ENCODE measurements at places on chromosomes 2 and 18.

DNA sequence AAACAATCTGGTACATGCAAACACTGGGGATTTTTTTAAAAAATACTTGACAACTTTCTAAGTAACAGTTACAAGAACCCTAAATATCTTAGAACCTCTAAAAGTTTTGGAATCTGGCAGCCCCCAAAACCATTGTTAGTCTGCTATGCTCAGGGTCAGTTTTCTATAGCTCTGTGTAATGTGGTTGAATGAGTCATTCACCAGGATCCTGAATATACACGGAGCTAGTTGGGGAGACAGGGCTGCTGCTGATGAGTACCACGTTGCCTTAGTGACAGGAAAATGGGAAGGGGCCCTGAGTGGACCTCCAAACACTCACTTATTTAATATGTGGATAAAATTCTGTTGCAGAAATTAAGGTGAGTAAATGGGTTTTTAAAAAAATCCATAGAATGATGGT is 36.9 kb upstream of the TANC1 start:
- no peak for DNase-seq

DNA sequence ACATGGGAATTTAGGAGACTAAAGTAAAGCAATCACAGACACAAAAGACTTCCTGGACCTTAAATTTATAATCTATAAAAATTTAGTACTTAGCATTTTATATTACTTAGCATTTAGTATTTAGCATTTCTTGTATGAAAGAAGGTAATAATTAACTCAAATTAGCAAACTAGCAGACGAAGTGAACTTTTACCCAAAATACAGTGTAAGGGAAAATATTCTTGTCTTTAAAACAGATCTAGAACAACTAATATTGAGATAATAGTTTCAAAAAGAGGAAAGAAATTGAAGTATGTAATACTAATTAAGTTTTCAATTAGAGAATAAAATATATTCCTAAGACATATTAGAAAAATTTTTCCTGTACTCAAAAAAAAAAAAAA is 134.5 kb upstream of the ZNF804A start:
- DNase-seq, result no peak

- no peak for DNase-seq
Measured at GRCh38 chr2:241641631-241642030, 4.1 kb downstream of the ATG4B start.

DNA sequence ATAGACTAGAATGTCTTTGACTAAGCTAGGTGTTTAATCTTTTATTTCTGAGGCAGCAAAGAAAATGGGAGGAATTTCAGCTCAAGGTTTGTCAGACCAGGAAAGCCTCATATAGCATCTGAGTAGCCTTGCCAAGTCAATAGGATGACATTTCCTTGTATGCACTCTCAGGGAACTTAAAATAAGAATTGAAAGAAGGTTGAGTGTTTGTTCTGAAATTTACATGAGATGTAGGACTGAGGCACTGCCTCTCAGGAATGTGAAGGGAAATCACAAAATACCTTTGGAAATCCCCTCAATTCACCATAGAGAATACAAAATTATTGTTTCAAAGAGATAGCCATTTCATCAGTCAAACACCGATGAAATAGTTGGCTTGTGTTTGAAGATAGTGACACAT is 392.0 kb upstream of the NRP2 start:
- DNase-seq, result no peak

GRCh38 chr2:144015655-144016245 is 504.2 kb downstream of the ZEB2 start:
- DNase-seq, result no peak

DNA sequence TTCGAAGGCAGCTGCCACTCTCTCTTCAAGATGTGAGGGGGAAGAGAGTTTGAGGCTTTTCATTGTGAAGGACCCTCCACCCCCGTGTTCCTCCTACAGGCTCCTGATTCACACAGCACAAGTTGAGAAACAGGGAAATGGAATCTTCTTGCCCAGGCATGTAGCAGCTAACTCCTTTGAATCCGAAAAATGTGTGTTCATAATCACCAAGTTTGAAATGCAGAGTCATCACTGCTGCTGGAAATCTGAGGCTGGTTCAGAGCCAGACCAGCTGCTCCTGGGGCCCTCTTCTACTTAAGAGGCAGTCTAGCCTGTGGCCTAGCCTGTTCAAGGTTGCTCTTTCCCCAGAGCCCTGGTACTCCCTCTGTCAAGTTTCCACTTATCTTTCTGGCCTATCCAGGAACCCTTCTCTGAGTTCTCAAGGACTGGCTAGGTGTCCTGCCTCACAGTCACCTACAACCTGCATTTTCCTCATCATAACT is 166.4 kb downstream of the TMEM247 start:
- DNase-seq, result no peak

DNA sequence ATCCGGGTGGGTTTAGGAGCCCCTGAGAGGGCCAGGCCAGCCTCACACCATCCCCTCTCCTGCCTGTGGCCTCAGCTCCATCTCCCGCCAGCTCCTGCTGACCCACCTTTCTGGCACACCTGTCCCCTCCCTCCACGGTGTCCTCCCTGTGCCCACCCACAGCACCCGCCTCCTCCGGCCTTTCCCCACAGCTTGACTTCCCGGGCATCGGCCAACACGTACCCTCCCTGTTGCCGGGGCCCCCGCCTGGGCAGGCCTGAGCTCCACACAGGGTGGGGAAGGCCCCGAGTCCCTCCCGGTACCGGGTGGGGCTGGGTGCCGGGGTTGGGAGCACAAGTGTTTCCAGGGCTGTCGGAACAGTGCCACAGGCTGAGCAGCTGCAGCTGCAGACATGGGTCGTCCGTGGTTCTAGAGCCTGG is 6.5 kb downstream of the GPC1 start:
- DNase-seq, result no peak

DNA sequence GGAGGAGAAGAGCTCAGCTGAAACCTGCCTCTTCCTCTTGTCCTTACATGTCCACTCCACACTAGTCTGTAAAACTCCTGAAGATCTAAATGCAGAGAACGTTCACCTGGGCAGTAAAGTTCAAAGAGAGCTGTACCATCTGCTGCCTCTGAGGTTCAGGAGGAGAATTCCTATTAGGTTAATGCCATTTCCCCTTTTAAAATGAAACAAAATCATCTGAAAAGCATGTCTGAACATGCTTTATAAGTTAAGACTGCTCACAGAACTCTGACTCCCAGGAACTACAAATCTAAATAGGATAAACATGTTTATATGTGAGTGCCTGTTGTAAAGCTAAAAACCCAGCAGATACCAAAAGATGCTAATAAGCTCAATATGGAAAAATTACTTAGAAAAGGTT is 164.4 kb downstream of the AFF3 start:
- no peak for DNase-seq

GRCh38 chr18:22470248-22471235 is 52.8 kb upstream of the CTAGE1 start:
- DNase-seq, result no peak

GRCh38 chr2:9650119-9650821 is 19.5 kb upstream of the YWHAQ start:
- DNase-seq, result no peak

DNA sequence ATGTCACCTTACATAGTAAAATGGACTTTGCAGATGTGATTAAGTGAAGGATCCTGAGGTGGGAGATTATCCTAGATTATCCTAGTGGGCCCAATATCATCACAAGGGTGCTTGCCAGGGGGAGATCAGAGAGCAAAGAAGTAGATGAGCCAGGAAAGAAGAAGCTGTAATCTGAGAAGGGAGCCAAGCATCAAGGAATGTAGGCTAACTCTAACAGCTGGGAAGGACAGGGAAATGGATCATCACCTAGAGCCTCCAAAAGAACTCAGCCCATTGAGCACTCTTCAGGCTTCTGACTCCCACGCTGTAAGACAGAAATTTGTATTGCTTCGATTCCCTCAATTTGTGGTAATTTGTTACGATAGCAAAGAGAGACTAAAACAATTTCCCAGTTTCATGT is 309.9 kb downstream of the LRP1B start:
- no peak for DNase-seq

DNA sequence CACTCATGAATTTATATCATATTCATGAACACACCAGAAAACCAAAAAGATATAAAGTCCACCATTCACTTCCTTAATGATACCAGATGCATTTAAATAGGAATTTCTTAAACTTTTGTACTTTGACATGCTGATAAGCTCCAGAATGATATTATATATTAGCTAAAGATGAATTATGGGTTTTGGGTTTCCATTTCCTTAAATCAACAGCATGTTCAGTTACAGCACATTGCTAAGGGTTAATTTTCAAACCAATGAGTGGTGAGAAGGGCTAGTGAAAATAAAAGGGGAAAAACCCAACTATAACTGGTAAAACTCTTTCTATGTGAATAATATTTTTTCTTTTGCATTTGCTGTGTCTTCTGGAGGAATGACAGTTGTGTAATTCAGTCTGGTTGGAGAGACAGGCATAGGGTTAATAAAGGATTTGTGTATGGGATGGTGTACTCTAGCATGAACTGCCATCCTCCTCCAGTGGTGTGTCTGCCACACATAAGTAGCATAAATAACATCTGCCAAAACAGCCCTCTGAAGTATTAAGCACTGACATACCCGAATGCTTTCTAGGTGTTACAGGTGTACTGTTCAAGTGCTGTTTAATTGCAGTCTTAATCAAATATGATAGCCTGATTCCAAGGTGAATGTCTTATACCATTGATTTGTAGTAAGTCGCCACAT is 19.3 kb upstream of the CPS1 start:
- no peak for DNase-seq

DNA sequence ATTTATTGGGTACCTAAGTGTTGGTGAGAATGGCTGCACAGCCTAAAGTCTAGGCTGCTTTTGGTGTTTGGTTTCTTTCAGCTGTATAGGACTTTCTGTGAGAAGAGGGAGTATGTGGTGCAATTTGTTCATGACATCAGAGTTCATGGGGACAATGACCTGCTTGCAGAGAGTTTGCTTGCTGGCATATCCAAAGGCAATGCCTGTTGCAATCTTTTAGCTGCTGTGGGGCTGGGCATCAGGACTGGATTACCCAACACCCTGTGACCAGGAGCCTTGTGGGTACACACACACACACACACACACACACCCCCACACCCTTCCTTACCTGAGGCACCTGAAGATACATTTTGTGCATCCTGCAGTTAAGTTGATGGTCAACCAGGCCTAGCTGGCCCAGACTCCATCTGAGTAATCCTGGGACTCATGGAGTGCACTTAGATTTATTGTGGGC is 68.4 kb downstream of the LIPG start:
- no peak for DNase-seq

- peak; percentile 85 for DNase-seq
Measured at GRCh38 chr2:231614559-231615057, 21.9 kb downstream of the TEX44 start.

DNA sequence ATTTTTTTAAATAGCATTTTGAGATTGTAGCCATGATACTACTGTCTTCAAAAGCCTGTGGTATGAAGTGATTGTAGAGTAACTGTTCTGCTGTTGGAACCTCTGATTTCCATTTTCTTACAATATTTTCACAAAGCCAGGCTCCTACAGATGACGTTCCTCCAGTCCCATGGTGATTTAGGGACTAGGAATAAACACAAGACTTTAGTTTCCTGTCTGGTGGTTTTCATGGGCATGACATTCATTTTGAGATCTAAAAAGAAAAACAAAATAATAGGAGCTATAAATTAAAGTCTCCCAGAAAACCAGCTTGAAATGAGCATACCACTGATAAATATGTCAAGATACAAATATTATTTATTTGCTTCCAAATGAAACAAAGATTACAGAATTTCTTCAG is 1223.5 kb upstream of the CELF4 start:
- no peak for DNase-seq

GRCh38 chr2:45892425-45892745 is 240.9 kb downstream of the PRKCE start:
- no peak for DNase-seq

DNA sequence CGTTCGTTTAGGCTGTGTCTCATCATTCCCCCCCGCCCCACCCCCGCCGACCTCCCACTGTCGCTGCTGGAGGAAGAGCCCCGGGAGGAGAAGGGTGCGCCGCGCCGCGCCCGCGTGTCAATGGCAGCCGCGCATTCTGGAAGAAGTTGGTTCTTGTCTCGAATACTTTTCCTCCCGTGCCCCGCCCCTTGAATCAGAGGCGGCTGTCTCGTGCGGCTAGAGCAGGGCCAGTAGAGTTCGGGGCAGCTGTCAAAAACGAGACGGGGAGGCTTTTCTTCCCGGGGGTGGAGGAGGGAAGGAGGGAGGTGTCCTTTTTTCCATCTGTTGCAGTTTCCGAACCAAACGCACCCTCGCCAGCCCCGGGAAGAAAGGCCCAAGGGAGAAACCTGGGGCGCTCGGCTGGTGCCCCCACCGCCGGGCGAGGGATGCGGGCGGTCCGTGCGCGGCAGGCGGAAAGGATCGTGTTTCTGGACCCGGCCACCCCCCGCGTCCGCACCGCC is 410 bp upstream of the TGIF1 start:
- no peak for DNase-seq

DNA sequence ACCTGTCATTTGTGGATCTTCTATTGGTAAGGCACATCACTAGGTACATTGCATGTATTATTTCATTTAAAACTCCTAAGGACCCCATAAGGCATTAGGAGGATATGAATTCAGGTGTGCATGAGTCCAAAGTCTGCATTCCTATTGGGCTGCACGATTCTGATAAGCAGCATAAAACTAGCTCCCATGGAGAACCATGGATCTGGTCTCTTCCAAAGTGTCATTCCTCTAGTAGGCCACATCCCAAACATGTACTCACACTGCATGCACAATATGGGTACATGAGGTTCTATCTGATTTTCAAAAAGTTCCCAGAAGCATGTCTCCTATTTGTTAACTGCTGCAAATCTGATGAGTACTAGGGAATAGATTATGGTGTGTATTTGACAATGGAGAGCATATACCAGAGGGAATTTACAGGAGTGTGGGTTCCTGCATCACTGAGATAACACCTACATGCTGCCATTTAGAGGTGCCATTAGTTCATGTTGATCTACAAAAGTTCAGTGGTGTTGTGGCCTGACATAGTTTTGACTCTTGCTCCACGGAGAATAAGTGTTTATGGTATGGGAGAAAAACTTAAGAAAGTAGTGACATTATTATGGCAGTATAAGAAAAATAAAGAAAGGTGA is 11.3 kb downstream of the CYTIP start:
- no peak for DNase-seq
